Activated CD8-positive, alpha-beta memory T cell treated with anti-CD3 and anti-CD28 coated beads for 24 hours (primary cell): ENCODE measurements at places on chromosomes 7 and 10.

DNA sequence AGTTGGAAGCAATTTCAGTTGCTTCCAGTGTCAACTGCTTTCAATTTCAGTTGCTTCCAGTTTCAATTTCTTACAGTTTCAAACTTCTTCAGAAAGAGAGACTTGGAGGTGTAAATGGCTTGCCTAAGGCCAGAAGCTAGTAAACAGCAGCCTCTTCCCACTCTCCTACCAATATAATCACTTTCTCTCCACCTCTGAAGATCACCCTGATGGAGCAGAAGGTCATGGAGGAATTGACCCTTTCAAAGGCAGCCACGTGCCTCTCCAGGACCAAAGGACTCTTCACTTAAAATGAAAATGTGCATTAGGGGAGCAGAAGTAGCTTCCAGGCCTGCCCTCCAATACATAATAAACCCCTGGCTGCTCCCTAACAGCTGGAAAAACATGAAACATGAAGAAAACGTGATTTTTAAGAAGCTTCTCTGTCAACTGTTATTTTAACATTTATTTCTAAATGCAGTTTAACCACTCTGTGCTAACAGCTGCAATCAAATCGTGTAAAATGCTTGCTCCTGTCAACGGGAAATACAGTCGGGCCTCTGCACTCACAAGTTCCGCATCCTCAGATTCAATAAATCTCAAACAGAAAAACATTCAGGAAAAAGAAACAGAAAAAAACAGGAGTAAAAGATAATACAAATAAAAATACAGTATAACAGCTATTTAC lies 1020.6 kb downstream of the XPNPEP1 start:
- DNase-seq: no peak

DNA sequence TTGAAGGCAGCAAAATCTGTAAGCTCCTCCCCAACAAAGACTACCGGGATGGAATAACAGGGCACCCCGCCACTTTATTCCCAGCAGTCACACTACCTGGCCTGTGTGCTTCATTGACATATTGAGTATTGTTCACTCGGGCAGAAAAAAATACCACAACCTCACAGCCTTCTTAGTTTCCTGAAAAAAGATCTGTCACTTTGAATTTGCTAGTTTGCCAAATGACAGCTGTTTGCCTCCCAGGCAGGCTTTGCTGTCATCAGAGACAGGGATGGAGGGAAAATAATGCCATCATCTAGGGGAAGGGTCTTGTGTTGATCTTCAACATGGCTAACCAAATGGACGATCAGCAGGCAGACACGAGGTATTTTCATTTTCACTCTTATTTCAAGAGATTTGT lies 26.9 kb downstream of the BMPER start:
- DNase-seq: no peak

DNA sequence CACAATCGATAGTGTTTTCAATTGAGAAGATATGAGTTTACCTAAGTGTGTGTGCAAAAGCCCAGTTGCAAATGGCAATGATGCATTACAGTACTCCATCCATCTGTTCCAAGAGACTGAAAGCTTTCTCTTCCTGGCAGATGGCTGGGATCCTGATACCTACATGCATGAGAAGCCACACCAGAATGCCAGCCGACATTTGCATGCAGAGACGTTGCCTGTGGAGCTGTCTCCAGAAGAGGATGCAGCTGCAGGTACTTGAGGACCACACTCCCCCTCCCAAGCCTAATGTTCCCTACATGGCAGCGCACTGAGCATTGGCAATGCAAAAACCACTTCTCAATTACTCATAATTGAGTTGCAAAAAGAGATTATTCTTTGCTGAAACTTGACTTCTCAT lies 332.1 kb downstream of the WDR11 start:
- DNase-seq: no peak

DNA sequence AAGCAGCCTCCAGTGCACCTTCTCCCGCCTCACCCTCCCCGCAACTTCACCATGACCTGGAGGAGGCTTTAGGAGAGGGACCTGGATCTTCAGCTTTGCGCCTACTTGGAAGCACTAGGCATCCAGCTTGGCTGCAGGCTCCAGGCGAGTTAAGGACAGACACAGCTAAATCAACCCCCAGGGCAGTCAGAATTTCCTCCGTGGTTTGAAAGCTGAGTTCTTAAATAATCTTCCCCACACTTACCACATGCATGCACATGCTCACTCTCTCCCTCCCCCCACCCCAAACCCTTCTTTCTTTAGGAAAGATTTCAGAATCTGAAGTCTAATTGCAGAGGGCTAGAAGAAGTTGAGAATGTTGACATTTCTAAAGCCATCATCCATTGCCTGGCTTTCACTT lies 36.7 kb upstream of the LRRC4 start:
- DNase-seq: no peak

DNA sequence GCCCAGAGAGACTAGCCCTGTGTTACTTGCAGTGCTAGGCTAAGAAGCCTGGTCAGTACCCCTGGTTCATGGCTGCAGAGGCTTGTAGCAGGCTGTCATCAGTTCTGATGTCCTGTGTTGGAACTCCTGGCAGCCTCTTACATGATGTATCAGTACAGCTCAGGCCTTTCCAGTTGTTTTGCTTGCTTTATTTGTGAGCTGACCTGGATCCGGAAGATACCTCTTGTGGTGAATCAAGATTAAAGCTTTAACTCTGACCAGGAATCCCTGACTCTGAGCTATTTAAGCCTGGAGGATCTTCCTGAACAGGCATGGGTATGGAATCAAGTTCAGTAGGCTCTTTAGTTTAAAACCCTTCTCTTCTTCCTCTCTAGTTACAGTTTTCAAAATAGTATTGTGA lies 4.4 kb downstream of the STARD3NL start:
- no peak for DNase-seq
